ENCODE measurements at places on chromosomes 5 and 9.

- no peak for DNase-seq
Measured at GRCh38 chr9:22141908-22142307, 132.8 kb upstream of the CDKN2B start.

- DNase-seq = no peak
Measured at GRCh38 chr5:180792287-180792964, 10.2 kb downstream of the MGAT1 start.

DNA sequence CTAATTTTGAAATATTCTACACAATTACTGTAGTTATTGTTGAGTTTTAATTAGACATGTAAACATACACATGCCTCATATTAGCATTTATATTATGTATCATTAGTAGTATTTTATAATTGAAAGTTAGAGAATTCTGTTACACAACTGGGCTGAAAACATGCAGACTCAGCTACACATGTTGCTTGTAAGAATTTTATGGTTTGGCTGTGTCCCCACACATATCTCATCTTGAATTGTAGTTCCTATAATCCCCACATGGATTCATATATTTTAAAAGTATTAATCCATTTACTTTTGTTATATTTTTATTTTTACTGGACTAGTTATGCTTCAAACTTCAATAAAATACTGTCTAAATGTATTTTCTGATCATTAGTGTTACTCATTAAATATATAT lies 2075.3 kb upstream of the C9orf72 start:
- peak; percentile 47 for DNase-seq

- DNase-seq = no peak
Measured at GRCh38 chr9:123441769-123442168, 85.8 kb downstream of the CRB2 start.

- DNase-seq = no peak
Measured at GRCh38 chr9:99628285-99628684, 193.4 kb upstream of the NR4A3 start.

DNA sequence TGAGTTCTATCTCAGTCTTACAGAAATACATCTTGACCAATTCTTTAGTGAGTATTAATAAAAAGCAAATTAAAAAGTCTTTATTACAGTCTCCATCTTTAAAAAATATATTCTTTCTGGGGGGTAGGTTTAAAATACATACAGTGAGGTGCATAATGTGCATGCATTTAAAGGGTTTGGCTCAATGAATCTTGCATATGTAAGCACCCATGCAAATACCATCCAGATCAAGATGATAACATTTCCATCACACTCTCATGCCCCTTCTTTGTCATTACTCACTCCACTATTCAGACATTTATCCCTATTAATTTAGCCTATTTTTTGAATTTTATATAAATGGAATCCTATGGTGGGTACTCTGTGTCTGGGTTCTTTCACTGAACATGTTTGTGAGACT lies 113.0 kb downstream of the APBA1 start:
- DNase-seq = no peak

- no peak for DNase-seq
Measured at GRCh38 chr5:52419357-52419756, 368.4 kb upstream of the ITGA1 start.

- DNase-seq = no peak
Measured at GRCh38 chr5:97072696-97073095, 69.7 kb downstream of the LIX1 start.

- no peak for DNase-seq
Measured at GRCh38 chr9:83629433-83630104, 6.6 kb downstream of the IDNK start.

DNA sequence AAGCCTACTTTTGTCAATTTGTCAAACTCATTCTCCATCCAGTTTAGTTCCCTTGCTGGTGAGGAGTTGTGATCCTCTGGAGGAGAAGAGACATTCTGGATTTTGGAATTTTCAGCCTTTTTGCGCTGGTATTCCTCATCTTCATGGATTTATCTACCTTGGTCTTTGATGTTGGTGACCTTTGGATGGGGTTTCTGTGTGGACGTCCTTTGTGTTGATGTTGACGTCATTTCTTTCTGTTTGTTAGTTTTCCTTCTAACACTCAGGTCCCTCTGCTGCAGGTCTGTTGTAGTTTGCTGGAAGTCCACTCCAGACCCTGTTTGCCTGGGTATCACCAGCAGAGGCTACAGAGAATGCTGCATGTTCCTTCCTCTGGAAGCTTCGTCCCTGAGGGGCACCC lies 71.2 kb downstream of the P4HA2 start:
- no peak for DNase-seq

DNA sequence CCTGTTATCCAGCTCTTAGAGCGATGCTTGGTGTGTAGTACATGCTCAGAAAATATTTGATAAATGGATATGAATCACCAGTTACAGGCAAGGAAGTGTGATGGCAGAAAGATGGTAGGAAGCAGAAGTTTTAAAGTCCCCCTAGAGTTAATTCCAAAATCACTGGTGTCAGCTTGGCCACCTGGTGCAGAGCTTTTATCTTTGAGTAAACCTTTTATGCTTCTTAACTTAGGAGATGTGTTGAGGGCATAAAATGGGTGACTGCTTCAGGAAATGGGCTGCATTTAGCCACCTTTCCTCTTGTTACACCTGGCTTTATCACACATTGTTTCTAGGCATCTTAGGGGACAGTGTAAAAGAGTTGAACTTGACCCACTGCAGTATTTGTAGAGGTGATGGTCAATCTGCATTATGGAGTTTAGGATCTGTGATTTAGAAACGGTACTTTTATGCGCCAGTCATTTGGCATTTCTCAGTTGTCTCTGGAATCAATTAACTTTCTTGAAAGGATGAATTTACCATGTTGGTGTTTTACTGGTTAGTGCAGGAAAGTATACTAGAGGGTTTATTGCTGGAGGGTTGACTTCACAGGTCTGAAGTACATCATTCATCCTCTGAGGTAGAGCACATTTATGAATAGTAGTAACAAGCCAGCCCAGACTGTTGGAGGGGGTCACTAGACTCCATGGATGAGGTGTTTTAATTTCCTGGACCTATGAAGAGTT lies 7.5 kb upstream of the FAM120AOS start:
- no peak for DNase-seq

DNA sequence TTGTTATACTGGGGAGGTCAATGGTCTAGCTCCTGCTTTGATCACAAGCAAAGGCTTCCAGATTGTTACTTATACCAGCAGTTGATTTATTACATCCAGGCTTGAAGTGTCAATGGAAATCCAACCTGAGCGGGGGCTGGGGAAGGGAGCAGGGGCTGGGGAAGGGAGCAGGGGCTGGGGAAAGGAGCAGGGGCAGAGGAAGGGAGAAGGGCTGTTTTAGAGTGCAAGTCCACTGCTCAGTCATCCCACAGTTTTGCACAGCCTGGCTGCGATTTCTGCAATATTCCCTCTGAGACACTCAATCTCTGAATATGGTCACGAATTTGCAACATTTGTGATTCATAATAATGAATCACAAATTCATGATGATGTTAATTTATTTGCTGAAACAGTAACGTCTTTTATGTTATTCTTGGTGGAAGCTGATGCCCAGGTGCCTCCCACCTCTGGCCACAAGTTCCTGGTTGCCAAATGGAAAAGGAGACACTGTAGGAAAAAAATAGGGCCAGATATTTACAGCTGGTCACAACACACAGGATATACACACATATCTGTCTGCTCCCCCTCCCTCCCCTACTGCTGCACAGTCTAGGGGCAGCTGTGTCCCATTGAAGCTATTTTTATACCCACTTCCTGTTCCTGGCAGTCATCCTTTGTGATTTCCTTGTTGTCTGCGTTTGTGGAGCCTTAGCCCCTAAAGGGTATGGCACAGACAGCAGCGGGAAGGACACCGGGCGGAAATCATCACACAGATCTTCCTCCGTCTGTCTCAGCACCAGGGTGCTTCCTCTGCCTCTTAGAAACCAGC lies 325.1 kb downstream of the GADD45G start:
- peak; percentile 78 for DNase-seq

DNA sequence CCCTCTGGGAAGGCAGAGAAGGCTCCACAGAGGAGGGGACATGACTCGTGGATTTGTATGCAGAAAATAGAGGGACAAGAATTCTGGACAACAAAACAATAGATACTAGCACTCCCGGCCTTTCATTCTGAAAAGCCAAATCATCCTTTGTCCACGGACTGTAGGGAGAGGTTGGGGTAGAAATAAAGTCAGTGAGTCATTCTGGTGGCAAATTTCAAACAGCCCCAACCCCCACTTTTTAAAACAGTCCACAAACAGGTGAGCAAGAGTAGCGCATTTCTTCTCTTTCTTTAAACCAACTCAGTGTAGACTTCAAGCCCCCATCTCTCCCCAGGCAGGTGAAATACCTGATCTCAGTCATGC lies 56.1 kb downstream of the PTPDC1 start:
- no peak for DNase-seq

DNA sequence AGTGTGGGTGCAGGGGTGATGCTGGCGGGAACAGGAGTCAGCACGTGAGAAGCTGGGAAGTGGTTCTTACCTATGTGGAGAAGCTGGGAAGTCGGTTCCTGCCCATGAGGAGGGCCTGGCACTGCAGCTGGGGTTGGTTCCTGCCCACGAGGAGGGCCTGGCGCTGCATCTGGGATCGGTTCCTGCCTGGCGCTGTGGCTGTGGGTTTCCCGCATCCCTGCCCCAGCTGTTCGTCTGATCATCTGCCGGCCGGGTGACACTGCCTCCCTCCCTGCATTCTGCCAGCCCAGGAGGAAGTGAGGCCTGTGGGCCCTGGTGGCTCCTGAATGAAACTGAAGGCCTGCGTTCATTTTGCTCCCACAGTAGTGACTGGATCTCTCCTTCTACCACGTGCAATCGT lies 5.1 kb downstream of the OBP2A start:
- DNase-seq = no peak

- DNase-seq = no peak
Measured at GRCh38 chr9:122821278-122821943, 7.0 kb downstream of the PDCL start.

DNA sequence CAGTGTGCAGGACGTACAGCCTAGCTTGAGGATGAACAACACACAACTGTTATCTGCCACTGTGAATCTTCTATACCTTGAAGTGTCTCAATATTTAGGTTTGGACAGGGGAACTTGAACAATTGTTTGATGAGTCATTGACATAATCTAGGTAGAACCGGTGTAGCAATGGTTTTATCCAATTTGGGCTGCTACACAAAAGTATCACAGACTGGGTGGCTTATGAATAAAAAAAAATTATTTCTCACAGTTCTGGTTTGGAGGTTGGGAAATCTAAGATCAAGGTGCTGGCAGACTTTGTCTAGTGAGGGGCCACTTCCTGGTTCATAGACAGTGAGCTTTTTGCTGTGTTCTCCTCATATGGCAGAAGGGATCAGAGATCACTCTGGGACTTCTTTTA lies 359.7 kb downstream of the HCN1 start:
- DNase-seq = no peak

- DNase-seq = no peak
Measured at GRCh38 chr5:75509546-75509945, 1.9 kb downstream of the CERT1 start.

Data from fibroblast of upper back skin (primary cell).